ENCODE measurements at places on chromosomes 2 and 18.

DNA sequence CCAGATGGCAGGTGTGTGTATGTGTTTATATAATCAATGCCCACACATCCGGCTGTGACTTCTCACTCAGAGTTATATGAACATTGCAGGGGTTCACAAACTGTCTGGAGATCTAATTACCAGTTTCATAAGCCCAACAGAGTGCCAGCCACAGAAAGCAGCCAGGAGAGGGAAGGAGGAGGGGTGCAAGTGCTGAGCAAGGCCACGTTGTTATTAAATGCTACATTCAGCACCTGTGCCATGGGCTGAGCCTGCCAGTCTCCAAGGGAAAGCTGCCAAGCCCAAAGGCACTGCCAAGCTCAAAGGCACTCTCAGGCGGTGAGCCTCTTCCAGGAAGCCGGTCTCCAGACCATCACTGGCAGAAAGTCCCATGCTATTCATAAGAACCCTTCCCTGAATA, 17.4 kb downstream of the XDH start:
- DNase-seq: peak; percentile 96

- no peak for DNase-seq
Measured at GRCh38 chr2:457792-458424, 170.0 kb upstream of the ALKAL2 start.

DNA sequence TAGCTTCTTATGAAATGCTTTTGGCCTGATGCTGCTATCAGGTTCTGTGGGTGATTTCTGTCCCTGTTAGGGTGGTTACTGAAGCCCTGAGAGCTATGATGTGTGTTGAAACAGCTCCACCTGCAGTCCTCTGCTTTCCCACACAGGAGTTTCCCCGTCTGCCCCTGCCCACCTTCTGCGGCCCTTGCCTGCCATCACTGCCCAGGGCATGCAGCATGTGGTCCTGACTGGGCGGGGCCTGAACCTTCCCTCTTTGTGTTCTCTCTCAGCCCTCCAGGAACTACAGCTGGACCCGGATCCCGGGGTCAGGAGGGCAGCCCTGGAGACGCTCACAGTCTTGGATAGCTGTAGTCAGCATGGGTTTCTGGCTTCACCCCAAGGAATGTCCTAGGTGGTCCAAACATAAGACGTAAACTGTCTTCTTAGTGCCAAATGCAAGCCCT, 21.4 kb downstream of the HJURP start:
- peak; percentile 13 for DNase-seq

GRCh38 chr18:34738175-34738894, 28.2 kb downstream of the DTNA start:
- DNase-seq: no peak

GRCh38 chr2:201901786-201902185, 95.4 kb downstream of the CDK15 start:
- no peak for DNase-seq

GRCh38 chr2:69096326-69097095, 83.5 kb downstream of the ANTXR1 start:
- no peak for DNase-seq

GRCh38 chr18:68925268-68925667, 127.4 kb downstream of the CCDC102B start:
- peak; percentile 38 for DNase-seq

DNA sequence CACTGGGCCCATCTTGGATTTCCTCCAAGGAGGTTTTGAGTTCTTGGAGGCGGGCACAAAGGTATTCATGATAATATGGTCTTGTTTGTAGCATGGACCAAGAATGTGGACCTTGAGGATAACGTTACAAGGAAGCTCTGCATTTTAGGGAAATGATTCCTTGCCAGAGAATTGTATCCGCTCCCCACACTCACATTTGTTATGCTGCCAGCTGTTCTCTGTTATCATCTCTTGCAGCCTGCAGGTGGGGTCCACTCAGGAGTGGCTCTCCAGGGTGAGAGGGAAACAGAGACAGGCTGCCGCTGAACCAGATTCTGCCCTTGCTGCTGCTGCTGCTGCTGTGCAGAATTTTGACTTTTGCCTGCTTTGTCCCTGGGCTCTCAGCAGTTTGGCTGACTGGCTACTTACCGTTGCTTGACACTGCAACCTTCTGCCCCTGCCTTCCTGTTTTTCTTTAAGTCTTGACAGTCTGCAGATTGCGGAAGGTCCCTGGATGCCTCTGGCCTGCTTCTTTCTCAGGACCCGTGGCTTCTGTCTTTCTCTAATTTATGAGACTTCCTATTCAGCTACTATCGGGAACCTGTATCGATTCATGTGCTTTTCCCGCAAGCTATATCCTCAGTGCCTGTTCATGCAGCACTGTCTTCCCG, 122.3 kb upstream of the DOCK10 start:
- DNase-seq: peak; percentile 38

- no peak for DNase-seq
Measured at GRCh38 chr18:56210520-56210919, 427.9 kb downstream of the TXNL1 start.

GRCh38 chr2:157501026-157501425, 57.1 kb upstream of the CYTIP start:
- no peak for DNase-seq

DNA sequence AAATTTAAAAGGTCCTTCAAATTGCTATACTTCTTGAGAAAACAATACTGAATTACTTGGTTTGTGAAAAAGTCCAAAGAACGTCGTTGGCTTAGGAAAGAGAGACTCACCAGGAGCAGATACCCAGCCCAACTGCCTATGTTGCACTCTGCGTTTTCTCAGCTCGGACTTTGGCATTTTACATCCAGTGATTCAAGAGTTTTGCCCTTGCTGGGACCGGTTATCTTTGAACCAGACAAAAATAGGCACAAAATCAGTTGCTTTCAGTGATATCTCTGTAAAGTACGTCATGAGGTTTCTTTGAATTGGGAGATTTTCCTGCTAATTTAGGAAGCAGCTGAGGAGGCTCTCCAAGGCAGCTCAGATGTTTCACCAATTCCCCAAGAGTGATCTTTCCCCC, 29.3 kb downstream of the FHOD3 start:
- DNase-seq: no peak

GRCh38 chr2:227877421-227878310, 6.2 kb downstream of the DAW1 start:
- DNase-seq: no peak

DNA sequence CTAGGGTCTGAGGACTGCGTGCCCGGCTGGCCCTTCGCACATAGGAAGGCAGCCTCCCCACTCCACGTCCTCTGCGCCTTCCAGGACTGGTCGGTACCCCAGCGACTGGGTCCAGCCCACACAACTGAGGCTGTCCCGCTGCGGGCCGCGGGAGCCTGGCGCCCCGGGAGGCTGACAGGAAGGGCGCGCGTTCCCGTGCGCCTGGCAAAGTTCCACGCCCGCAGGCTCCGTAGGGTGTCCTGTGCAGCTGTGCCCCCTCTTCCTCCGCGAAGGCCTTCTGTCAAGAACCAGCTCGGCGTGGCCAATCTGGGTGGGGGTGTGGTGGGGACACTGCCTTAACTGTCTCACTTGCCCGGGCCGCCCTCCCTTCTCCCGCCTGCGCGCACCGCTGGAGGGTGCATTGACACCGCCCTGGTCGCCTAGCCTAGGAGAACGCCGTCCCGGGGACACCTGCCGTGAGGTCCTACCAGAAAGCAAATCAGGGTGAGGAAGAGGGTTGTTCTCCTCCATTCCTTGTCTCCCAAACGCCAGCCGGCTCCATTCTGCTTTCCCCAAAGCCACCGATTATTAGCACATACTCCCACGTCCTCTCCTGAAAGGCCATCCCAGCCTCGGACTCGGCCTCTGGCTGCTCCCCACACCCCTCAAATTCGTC, 618 bp upstream of the LYPD1 start:
- peak; percentile 34 for DNase-seq

GRCh38 chr2:82814146-82814545, 1644.9 kb downstream of the SUCLG1 start:
- DNase-seq: no peak

DNA sequence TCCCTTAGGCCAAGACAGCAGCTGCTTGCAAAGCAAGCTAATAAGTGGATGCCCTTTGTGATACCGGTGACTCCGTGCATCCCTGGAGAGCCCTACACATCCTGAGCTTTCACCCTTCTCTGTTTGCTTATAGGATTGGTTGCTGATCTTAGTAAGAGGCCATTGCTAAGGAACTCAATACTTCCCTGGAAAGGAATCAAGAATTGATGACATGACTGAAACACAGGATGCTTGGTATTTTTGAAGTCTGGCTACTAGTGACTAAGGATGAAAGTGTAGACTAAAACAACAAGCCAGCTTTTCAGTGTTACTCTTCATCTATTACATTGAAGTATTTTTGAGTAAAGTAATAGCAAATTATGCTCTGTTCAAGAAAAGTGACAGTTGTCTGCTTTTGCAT, 123.0 kb upstream of the SERPINE2 start:
- DNase-seq: no peak

DNA sequence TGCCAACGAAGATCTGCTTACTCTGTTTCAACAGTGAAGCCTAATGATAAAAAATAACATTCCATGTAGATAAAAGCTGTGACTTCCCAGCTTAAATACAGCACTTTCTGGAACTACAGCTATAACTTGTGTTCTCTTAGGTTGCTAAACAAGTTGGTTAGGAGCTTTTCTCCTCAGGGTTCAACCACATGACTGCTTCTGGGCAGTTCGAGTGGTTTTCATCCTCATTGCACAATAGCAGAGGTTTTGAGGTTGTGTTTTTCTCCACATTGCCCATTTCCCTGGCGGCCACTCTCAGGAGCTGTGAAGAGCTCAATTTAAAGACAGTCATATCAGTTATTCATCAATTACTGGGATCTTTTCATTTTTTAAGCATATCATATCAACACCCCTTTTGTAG, 102.2 kb upstream of the CYP1B1 start:
- no peak for DNase-seq

GRCh38 chr2:54559593-54560145, 103.5 kb downstream of the SPTBN1 start:
- no peak for DNase-seq

DNA sequence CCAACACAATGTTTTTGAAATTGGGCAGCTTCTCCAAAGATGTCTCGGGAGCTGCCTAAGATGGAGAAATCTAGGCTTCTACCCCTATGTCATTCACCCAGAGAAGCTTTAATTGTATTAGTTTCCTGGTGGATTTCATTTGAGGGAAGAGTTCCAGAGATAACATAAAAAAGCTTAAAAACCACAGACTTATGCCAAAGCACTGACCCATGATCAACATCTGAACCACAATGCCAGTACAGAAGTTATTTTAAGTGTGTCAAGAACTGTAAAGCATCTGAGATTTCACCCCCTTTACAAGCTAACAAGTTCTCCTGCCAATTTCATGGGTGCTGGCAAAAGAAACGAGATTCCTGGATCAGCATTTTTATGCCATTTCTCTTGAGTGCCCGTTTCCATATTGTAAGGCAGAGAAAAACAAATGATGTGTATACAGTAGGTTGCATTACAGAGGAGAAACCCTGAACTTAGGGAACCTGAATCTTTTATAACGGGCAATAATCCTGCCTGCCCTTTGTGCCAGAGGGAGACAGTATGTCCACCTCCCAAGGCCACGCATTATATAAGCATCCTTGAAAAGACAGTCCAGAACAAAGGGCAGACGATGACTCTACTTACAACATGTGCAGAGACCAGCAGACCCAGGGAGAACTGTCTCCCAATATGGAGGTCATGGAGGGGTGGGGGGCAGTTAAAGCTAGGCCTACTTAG, 44.1 kb downstream of the MREG start:
- no peak for DNase-seq

DNA sequence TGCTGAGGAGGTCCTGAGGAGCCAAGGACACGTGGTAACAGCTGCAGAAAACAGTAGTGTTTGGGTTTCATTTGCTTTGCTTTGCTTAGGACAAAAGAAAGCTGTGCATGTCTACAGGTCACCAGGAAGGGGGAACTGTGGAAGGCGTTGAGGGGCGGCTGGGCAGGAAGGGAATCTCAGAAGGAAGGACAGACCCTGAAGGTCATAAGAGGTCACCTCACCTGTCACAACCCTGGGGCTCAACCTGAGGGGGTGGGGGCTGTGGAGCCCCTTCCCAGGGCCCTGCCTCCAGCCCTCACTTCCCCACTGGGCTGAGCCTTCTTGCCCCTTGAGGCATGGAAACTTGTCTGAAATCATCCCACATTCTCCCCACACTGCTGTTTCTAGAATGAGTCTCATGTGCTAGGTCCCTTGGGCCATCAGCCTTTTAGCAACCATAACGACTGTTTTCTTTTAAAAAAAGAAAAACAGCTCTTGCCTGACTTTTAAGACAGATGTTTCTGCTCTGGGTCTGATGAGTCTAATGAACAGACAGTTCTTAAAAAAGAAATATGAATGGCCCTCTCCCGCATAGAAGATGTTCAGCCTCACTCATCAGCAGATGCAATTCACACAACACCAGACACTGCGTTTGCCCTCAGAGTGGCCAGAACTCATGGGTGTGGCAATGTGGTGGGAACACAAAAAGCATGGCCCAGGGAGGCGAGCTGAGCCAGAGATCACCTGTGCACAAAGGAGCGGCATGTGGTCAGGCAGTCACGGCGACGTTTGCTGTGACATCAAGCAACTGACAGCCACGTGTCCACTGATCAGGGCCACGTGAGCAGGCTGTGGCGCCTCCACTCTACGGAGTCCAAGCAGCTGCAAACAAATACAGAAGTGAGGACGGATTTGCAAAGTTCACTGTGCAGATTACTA, 84.0 kb downstream of the SEPTIN10 start:
- no peak for DNase-seq

DNA sequence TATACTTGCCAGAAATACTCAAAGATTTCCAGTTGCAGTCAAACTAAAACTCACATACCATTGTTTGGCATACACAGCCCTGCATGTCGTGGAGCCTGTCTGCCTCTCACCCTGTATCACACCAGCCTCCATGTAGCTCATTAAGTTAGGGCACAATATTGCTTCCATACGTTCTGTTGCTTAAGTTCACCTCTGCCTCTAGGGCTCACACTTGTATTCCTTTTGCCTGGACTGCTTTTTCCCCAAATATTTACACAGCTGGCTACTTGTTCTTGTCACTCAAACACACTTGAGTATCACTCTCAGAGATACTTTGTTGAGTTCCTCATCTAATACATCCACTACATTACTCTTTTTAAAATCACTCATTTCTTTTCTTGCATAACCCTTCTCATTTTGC, 83.1 kb downstream of the PTH2R start:
- DNase-seq: no peak

DNA sequence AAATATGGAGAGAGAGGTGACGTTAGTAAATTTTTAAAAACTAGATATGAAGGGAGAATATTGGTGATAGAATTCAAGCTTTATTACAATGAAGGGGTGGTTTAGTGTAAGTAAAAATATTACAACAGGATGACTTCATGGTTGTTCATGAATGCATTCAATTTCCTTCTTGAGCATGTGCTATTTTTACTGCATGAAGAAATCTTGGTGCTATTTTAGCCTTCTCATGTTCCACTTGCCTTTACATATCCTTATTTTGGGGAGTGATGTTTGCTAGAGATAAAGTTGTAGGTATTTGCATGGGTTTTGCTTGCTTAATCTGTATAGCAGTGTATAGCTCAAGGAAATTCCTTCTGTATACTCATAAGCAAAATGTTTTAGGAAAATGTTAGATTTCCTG, 195.0 kb upstream of the MMADHC start:
- no peak for DNase-seq

- no peak for DNase-seq
Measured at GRCh38 chr18:6256521-6256920, 158.2 kb downstream of the L3MBTL4 start.
